ENCODE measurements at places on chromosomes 7 and 10. TPM values are rescaled to one million over a fixed set of nuclear protein-coding genes. Genes with fewer than 3 reads are reported as not detected.

The ASNS gene
- total RNA-seq = 11.3 TPM

The MALRD1 gene
- total RNA-seq = 0.93 TPM

The CH25H gene
- 6.3 TPM for total RNA-seq

The CUBN gene
- total RNA-seq = 1.6 TPM

The PCDH15 gene
- total RNA-seq = 0.32 TPM

The FKBP6 gene
- not detected for total RNA-seq

The PALD1 gene
- 12.1 TPM for total RNA-seq

The MKX gene
- total RNA-seq = 1.7 TPM

DNA sequence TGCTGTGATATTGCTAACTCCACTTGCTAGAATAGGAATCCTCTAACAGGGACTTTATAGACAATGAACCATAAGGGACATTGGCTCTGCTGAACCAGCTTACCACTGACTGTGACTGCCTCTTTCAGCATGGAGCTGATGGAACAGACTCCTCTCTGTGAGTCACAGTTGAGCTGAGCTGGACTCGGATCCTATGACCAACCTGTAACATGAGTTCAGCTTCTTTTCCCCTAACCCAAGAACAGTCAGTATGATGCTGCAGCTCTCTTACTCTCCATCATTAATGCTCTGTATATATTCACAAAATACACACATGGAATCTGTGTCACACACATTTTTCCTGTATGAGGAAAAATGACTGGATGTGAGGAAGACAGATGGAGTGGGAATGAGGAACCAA, 177.9 kb upstream of the BET1 start:
- DNase-seq = no peak

GRCh38 chr7:102874966-102875365, 37.8 kb upstream of the LRRC17 start:
- DNase-seq = no peak

DNA sequence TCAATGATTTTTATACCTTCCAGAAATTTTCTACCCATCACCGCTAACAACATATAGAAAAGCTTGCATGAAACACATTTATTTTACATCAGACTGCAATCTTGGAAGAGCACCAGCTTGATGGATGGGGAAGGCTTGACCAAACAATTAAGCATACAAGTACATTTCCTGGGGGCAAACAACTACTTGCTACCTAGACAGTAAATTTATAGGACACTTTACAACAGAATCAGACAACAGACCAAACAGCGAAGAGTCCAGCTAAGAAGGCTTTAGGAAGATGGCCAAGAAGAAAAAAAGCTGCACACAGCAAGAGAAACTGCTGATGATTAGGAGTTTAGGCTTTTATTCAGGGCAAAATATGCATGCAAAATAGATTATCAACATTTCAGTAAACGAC, 8.0 kb downstream of the AASS start:
- DNase-seq = no peak

GRCh38 chr7:66013938-66014337, 31.9 kb upstream of the GUSB start:
- no peak for DNase-seq

DNA sequence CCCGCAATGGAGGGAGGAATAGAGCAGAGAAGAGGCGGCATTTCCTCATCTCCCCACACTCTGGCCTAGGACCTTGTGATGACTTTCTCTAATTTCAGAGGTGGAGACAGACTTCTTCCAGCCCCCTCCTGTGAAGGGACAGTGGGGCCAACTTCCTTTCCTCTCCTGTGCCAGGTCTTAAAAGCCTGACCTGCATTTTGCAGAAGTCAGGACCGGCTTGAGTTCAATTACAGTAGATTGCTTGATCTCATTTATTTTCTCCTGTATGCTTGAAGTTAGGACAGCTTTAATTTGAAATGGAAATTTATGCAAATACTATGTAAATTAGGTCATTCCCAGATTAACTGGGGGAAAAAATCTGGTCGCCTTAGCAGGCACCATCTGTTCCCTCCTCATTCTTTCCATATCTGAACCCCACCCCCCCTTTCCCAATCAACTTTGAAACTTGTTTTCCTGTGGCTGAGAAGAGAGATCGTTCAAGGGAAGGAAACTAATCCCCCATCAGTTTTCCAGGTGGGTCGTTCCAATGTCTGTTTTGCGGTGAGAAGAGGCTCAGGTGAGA, 57.1 kb downstream of the SYPL1 start:
- DNase-seq = no peak

DNA sequence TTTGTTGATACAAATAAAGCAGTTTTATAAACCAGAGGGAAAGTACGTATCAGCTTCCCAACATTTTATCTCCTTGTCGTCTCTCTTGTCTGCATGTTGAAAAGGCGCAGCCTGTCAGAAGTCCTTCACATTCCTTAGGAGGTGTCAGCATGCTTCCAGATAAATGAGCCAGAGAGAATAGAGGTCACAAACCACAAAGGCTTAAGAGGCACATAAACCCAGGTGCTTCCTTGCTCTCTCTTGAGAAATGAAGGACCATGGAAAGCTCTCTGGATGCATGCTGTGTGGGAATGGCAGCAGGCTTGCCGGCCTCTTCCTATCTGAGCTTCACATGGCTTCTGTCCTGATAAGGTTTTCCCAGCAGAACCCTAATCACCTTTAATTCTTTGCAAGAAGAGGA, 448.5 kb downstream of the XPNPEP1 start:
- DNase-seq = no peak

DNA sequence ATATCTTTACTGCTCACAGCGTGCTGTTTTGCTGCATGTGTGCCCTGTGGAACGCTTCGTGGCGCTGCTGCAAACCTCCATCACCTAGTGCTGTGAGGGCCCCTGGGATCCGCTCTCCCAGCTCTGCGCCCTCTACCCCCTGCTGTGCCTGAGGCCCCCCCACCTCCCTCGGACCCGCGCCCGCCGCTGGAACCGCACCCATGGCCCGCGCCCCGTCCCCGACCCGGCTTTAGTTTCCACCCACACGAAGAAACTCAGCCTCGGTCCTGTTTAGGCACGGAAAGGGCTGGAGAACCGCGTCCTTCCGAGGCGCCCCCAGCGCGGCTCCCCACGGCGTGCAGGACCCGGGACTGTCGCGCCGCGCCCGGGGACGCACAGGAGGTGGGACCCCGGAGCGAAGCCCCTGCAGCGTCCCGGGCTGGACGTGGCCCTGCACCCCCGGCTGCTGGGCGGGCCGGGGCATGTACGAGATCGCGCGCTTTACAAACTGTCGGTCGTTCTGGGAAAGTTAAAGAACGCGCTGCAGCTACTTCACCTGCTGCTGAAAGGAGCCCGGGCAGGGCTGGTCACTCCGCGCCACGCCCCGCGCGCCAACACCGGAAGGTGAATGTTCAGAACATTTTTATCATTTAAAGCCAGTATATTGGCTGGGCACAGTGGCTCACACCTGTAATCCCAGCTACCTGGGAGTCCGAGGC, 54.3 kb downstream of the BMS1 start:
- DNase-seq = no peak

DNA sequence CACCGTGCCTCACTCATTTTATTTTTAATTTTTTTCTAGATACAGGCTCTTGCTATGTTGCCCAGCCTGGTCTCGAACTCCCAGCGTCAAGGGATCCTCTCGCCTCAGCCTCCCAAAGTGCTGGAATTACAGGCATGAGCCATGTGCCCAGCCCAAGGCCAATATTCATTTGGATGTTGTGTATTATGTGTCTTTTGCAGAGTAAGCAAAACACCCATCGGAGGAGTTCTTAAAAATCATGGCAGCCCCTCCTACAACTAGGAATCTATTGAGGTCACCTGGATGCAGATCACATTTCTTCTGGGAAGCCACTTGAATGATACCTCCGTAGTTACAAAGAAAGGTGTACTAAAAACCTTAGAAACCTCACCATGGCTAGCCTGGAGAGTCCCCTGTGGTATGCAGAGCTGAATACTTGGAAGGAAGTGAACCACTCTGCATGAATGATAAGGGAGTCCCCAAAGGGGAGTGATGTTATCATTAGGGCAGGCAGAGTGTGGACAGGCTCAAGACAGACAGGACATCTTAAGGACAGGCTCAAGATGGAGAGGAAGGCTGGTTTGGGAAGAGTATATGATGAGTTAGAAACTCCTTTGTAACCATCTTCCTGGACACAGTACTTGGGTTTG, 185.7 kb downstream of the TAX1BP1 start:
- DNase-seq = no peak

DNA sequence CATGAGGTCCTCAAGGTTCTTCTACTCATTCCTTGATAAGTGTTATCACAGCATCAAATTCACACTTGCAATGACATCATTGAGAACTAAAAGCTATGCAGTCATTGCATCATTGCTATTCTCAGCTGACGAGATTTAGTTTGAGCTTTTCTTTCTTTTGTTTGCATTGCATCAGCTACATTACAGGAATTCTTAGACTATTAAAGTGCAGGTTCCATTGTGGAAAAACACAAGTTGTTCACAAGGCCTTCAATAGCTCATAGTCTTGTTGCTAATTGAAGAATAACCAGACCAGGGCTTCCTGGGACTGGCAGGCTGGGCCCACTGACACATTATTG, 139.3 kb downstream of the CXCL12 start:
- DNase-seq = no peak

DNA sequence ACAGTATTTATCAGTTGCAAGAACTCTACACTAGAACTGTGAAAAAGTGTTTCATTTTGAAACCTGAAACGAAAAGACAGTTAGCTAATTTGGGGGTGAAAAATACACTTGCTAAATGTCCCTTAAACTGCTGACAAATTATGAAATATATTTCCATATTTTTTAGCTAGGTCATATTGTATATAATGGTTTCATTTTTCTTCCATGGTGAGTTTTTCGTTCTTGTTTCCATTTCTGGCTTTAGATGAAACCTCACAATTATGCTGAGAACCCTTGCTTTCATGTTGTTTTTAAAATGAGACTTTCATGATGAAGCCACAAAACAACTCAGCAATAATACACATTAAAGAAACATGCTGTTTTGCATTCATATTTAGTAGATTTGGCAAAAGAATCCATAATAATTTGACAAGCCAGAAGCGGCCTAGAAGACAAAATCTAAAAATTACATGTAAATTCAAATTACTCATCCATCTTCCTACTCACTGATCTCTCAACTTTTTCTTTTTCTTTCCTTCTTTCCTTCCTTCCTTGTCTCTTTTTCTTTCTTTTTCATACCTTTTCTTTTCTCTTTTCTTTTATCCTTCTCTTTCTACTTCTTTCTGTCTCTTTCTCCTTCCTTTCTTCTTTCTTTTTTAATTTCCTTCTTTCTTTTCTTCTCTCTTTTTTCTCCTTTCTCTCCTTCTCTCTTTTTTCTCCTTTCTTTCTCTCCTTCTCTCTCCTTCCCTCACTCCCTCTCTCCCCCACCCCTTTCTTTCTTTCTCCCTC, 46.5 kb upstream of the ITGB8 start:
- no peak for DNase-seq

DNA sequence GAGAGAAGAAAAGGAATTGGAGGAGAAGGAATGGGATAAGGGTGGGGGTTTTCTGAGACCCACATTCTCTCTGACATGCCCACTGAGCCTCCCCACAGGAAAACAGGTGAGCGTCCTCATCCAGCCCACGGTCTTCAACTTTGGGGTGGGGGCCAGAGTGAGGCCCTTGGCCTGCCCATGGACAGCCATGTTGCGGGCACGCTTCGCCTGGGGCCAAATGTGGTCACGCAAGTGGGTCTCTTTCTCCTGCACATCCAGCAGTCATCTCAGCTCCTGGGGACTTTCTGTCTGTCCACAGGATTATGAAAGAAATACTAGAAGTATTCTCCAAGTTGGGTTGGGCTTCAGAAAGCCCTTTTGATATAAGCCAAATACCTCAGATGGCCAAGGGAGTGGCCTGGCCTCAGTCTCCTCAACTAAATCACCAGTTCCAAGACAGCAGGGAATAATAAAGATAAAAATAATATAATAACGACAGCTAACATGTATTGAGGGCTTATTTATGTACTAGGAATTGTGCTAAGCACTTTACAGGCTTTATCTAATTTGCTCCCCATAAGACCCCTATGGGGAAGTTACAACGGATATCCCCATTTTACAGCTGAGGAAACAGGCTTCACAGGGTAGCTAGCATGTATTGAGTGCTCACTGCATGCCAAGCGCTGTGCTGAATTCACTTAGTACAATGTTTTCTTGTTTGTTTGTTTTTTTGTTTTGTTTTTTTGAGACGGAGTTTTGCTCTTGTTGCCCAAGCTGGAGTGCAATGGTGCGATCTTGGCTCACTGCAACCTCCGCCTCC, 57.2 kb upstream of the LBX1 start:
- DNase-seq = no peak

DNA sequence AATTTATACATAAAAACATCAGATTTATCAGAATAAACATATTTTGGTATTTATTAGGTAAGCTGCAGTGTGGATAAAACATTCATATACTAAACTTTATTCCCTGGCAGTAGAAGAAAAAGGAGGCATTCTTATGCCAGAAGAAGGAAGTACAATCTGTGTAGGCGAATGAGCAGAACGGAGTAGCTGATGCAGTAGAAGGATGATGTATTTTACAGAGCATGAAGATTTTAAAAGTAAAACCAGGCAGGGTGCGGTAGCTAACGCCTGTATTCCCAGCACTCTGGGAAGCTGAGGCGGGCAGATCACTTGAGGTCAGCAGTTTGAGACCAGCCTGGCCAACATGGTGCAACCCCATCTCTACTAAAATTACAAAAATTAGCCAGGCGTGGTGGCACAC, 294.9 kb upstream of the MKLN1 start:
- no peak for DNase-seq

DNA sequence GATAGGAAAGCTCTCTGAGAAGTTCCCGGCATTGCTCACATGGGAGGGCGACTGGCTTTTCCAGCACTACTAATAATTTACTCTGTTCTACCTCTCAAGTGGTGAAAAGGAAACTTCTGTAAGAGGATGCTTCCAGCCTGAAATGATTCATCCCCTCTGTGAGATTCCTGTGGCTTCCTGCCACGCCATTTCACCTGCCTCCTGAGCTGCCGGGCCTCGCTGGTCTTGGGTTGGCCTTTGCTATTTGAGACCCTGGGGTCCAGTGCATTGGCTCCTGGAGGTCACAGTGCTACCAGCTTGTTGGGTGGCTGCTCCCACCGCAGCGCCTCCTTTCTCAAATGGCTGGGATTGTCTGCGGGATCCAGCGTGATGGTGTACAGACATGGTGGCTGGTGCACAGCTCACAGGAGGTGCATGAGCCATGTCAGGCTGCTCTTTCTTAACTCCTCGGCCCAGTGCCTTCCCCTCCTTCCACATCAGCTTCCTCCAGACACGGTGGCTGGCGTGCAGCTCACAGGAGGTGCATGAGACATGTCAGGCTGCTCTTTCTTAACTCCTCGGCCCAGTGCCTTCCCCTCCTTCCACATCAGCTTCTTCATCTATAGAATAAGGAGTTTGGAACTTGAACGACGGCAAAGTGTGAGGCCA, 42.9 kb upstream of the PCBD1 start:
- DNase-seq = no peak

GRCh38 chr7:102439963-102440795, 6.8 kb downstream of the ORAI2 start:
- DNase-seq = no peak

GRCh38 chr10:33274096-33274785, 60.2 kb downstream of the NRP1 start:
- no peak for DNase-seq

- no peak for DNase-seq
Observed at GRCh38 chr10:94524146-94524545, 21.4 kb upstream of the HELLS start.
